Activated CD4-positive, alpha-beta T cell treated with anti-CD3 and anti-CD28 coated beads for 4 hours (primary cell): ENCODE measurements at places on chromosomes 4 and X.

- DNase-seq = no peak
Observed at GRCh38 chr4:1463927-1464540, 57.8 kb upstream of the NKX1-1 start.

- DNase-seq = no peak
Observed at GRCh38 chr4:24121395-24122175, 231.7 kb upstream of the PPARGC1A start.

GRCh38 chr4:632926-633325 lies 7.6 kb downstream of the PDE6B start:
- DNase-seq = no peak

GRCh38 chr4:35539404-35540055 lies 704.8 kb downstream of the ARAP2 start:
- DNase-seq = no peak
